ENCODE measurements at places on chromosomes 2 and 18. TPM values are rescaled to one million over a fixed set of nuclear protein-coding genes. Genes with fewer than 3 reads are reported as not detected.

SLC16A14 gene
- 11.6 TPM for total RNA-seq

- no peak for DNase-seq
These were observed 69.1 kb upstream of the DTNB start for GRCh38 chr2:25742501-25742900.

GRCh38 chr2:241775223-241776177 lies 1.1 kb upstream of the GAL3ST2 start:
- peak; percentile 39 for DNase-seq

- no peak for DNase-seq
These were observed 33.9 kb upstream of the DARS1 start for GRCh38 chr2:136019306-136019705.

- DNase-seq, result no peak
These were observed 698.5 kb downstream of the NR4A2 start for GRCh38 chr2:155633887-155634570.

TMEM37 gene
- 9.5 TPM for total RNA-seq

DNA sequence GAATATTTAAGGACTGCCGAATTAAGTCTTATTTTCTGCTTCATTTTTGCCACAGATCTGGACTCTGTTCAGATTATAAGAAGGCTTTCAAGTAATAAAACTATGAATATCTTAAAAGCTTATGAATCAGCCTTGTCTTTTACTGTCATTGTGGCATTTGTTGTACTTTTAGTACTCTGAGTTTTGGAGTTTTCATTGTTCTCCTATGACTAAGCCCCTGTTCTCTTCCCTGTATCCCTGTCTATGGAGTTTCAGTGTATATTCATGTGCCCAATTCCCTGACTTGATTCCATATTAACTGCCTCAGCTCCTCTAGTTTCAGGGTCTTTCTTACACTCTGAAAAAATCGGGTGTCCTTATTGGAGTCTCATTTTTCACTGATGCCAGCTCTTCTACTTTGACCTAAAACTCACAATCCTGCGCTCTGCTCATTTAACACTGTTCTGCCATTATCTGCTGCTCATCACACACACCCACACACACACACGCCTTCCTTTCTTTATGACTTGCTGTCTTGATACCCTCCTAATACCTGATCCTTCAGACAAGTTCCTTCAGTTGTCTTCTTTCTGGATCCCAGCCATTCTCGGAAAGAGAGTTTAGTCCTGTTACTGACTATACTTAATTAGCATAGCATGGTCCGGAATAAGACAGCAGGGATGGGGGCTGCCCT lies 511.8 kb downstream of the CPS1 start:
- no peak for DNase-seq

ABCB11 gene
- total RNA-seq, result 0.04 TPM

MGAT4A gene
- 7.4 TPM for total RNA-seq
